ENCODE measurements at places on chromosomes 11 and 22.
A peak's percentile ranks its signal among the peaks of the same experiment; 100 is the strongest.

DNA sequence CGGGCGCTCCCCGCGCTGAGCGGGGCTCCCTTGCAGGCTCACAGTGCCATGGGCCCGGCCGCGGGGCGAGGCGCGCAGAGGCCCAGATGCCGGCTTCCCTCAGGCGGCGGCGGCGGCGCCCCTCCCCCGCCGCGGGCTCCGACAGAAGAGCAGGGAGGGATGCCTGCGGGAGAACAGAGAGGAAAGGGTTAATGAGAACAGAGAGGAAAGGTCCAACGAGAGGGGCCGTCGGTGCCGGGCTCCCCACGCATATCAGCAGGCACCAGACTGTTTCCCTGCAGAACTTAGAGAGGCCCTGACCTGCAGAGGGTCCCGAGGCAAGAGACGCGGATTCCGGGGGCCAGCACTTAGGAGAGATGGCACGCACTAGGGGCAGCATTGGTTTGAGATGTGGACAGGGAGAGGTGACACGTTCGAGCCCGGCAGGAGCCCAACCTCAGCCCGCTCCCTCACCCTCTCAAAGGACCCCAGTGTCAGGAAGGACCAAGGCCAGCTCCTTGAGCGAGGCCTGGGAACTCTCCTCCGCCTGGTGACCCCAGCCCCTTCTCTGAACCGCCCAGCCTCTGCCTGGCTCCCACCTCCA lies 9.1 kb downstream of the NRXN2 start:
- DNase-seq: no peak

- DNase-seq: peak; percentile 10
These were observed 32.1 kb downstream of the KCNJ4 start for GRCh38 chr22:38422611-38423511.

GRCh38 chr11:112961751-112962578 lies 745 bp downstream of the NCAM1 start:
- no peak for DNase-seq

- no peak for DNase-seq
These were observed 89.0 kb downstream of the APIP start for GRCh38 chr11:34827228-34827627.

DNA sequence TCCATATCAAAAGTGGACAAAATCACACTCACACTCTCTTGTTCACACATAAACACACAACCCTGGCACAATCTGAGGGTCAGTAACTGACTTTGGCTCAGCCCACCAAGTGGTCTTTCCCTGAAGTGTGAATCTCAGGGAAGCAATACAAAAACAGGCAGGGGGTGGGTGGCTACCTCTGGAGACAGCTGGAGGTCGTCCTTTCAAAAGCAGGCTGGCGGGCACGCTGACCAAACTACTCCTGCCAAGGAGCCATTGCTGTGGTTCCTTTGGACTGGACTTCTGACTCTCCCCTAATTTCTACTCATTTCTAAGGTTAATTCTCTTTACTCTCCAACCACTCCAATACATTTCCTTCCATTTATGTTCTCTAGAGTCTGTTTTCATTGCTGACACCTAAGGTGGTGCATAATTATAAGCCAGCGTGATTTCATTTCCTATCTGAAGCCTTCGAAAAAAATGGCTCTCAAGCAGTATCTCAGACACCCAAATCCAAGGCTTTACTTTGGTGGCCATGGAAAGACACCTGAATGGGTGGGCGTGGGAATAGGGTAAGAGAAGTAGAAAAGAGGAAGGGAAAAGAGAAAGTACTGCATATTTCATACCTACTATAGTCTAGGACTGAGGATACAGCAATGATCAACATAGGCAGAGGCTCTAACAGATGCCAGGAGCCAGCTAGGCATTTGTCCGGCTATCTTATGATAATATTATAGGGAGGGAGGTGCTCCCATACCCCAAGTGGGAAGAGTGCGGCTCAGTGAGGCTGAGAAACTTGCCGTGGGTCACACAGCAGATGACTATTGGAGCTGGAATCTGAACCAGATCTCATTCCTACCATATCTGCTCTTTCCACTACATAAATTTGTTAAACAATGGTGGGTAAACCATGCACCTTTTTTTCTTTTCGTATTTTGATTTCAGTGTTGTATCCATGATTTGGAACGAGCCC lies 22.0 kb downstream of the FZD4 start:
- DNase-seq: peak; percentile 25

- no peak for DNase-seq
These were observed 230.1 kb upstream of the DDI1 start for GRCh38 chr11:103806130-103806895.

GRCh38 chr11:122833846-122834464 lies 4.3 kb upstream of the CRTAM start:
- DNase-seq: no peak

DNA sequence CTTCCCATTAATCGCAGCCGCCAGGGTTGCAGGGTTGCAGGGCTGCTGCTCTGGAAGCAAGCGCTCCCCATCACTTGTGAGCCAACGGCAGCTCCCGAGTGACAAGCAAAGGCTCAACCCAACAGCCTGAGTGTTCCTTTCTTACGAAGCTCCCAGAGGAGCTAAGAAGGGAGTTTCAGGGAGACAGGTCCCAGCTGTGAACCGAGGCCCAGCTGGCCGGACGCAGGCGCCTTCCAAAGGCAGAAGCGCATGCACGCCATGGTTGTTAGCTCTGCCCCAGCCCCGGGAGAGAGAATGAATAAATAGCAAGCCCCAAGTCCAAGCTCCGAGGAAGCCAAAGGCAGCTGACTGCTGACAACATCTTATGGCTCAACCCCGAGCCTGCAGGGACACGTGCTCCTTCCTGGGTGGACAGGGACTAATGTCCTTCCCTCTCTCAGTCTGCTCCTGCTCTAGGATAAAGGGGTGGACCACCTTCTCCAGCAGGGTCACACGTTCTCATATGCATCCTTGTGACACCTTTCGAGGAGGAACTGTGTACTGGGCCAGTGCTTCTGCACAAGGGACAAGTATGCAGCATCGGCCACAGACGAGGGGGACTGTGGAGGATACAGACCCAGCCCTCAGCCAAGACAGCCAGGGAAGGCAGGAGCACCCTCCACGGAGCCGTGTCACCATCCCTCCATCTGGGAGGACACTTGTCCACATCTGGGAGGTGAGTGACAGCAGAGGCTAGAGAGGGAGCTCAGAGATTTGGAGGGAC lies 29.9 kb downstream of the SHANK2 start:
- no peak for DNase-seq

DNA sequence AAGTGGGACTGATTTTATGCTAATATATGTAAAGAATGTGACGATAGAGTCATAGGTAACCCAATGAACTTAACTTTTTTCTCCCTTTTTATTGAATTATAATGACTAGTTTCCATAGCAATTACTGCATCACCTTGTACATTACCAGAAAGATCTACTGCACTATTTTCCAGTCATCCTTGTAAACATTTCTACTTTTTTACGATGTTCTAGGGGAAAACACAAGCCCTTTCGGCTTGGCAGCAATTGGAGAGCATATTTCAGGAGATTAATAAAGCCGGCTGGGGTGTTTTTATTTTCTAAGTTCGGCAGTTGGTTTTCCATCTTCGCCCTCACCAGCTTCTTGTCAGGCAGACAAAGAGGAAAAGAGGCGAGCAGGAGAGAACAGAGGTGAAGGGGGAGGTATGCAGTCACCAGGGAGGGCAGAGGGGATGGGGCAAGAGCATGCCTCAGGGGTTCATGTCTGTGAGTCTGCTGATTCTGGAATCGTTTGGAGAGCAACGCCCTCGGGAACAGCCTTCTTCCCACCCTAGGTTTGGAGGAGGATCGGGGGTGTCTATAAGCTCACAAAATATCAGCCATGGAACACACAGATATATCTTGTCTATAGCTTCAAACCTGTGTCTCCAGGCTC lies 476.4 kb downstream of the MIAT start:
- DNase-seq: no peak

DNA sequence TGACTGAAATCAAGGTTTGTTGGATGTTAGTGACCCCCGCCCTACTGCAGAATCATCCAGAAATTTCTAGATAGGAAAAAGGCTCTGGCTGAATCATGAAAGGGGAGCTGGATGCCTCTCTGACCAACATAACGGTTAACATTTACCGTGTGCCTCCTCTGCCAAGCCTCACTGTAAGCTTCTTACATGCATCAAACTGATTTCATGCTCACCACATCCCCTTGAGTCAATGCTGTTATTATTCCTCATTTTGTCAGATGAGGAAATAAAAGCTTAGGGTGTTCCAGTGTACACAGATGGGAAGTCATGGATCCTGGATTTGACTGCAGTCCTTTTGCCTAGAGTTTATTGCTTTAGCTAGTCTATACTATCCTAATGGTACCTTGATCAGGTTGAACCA lies 5.9 kb upstream of the HMOX1 start:
- no peak for DNase-seq

GRCh38 chr11:12800032-12800671 lies 125.9 kb downstream of the TEAD1 start:
- peak; percentile 83 for DNase-seq

GRCh38 chr22:40240686-40241085 lies 63.0 kb downstream of the TNRC6B start:
- DNase-seq: no peak

DNA sequence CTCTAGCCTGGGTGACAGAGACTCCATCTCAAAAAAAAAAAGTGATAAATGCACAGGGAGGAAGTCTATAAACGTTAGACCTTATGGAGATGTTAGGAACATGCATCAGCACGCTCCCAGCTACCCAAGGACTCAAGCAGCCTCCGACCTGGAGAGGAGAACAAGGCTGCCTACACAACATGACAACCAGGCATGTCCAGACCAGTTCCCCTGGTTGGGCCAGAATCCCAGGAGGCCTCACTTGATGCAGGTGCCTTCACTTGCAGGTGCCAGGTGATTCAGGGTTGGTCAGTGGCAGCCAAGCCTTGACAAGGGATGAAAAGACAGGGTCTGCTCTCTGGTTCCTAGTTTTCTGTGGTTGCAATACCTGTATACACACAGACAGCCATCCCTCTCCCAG lies 5.9 kb downstream of the RANGAP1 start:
- DNase-seq: peak; percentile 90

GRCh38 chr11:45258982-45259530 lies 27.1 kb downstream of the SYT13 start:
- DNase-seq: no peak

Data from trophoblast cell (in vitro differentiated cells and primary cell).